ENCODE measurements at places on chromosomes 1 and 21.

DNA sequence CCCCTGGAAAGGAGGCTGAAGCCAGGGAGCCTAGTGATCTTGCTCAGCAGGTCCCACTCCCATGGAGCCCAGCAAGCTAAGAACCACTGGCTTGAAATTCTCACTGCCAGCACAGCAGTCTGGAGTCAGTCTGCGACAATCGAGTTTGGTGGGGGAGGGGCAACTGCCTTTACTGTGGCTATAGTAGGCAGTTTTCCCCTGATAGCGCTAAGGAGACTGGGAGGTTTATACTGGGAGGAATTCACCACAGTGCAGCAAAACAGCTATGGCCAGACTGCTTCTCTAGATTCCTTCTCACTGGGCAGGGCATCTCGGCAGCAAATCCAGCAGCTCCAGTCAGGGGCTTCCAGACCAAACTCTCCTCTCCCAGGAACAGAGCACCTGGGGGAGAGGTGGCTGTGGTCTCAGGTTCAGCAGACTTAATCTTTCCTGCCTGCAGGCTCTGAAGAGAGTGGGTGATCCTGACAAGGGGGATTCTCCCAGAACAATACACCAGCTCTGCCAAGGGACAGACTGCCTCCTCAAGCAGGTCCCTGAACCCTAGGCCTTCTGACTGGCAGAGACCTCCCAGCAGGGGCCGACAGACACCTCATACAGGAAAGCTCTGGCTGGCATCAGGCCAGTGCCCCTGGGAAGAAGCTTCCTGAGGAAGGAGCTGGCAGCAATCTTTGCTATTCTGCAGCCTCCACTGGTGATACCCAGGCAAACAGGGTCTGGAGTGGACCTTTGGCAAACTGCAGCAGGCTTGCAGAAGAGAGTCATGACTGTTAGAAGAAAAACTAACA, 548.5 kb upstream of the NEGR1 start:
- no peak for DNase-seq

DNA sequence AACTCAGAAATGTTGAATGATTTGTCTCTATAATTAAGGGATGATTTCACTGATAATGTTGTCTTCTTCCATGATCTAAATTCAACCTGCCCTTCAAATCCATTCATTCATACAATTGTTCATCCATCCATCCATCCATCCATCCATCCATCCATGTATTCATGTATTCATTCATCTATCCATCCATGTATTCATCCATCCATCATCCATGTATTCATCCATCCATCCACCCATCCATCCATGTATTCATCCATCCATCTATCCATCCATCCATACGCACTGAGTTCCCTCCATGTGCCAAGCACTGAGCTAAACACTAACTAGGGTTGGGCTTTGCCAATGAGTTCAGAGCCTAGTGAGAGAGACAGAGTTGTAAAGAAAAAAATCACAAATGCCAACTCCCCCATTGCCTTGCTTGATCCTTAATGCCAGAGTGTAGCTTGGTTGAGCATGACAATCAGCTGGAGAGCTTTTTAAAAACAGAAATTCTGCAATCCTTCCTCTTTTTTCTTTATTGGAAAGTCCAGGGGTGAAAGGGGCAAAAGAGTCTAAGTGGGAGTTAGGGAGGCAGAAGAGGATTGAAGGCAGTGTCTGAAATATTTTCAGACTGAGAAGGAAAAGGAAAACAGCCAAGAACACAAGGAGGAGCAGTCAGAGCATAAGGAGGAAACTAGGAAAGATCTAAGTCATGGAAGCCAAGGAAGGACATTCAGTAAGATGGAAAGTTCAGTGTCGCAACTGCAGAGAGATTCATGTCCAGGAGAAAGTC, 92.4 kb upstream of the ERG start:
- no peak for DNase-seq

DNA sequence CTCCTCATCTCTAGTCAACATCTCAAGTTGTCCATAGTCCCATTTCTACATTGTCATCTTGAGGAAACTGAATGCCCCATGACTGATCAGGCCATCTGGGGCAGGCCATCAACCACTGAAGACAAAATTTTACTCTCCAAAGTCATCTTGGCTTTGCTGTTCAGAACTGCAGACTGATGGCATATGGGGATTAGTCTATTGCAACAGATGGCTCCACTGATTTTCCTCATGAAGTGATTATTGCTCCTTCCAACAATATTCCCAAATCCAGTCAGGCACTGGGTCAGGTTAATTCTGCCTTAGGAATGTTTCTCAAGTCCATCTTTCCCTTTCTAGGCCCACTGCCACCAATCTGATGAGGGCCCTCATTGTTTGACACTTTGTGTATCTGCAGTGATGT, 101.7 kb downstream of the ESRRG start:
- DNase-seq, result no peak

DNA sequence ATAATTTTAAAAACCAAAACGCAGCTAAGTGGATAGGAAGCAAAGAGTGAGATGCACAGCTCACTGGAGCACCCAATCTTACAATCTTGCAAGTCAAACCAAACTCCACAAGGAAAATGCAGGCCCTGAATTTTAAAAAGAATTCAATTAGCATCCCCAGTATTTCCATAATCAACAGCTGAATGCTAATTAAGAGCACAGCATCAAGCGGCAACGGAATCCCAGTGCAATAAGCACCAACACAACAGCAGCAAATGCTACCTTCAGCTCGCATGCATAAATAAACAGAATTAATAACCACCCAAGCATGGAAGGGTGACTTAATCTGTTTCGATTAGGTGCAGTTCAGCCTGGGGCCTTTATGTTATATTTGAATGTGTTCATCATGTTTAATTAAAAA, 142.9 kb downstream of the SLC45A1 start:
- DNase-seq, result no peak

- DNase-seq, result no peak
Measured at GRCh38 chr1:16130827-16131226, 25.0 kb downstream of the EPHA2 start.
